SJSA1 (cell line): ENCODE measurements at places on chromosomes 1 and 21.

- no peak for DNase-seq
Measured at GRCh38 chr1:232570007-232570406, 59.9 kb downstream of the SIPA1L2 start.

GRCh38 chr1:189696297-189696696, 781.4 kb downstream of the BRINP3 start:
- no peak for DNase-seq

- peak; percentile 64 for DNase-seq
Measured at GRCh38 chr1:93844262-93845045, 34.6 kb downstream of the DNTTIP2 start.

DNA sequence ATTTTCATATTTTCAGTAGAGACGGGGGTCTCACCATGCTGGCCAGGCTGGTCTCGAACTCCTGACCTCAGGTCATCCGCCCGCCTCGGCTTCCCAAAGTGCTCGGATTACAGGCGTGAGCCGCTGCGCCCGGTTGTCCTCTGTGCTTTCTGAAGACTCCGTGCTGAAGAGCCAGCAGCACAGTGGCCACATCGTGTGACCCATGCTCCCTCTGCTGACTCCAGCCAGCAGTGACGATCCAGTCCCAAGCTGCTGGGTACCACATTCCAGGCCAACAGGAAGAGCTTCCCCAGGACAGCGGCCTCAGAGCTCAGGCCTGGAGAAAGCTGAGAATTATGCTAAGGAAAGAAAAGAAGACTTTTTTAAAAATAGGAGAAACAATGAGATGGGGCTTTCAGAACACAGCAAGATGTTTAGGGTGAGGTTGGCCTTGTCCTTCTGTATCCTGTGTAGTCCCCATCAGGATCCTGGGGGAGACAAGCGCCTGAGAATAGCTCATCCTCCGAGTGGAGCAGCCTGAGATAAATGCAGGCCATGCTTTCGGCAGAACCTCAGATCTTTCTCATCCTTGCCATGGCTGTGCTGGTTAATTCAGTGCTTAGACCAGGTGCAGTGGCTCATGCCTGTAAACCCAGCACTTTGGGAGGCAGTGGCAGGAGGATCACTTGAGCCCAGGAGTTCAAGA, 207.1 kb downstream of the SLC35F3 start:
- no peak for DNase-seq

DNA sequence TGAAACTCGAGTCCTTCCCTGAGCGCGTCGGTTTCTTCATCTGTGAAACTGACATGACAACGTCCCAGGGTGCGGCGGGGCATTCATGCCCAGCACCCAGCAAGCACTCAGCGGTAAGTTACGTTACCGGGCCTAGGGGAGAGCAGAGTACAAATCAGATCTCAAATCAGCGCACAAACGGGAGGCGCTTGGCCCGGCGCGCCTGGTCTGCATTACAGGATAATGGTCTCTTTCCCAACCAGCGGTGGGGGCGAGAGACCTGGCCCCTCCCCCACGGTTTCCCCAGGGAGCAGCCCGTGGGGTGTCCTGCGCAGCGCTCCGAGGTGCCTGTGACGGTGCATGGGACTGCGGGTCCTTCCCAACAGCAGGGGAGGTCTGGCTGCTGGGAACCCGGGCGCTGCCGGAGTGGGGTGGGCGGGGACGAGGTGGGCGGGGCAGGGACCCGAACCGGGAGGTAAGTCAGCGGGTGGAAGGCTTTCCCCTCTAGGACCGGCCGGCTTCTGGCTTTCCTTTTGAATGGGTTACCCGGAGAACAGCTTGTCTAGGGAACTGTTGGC, 1.0 kb downstream of the TMEM51 start:
- DNase-seq: peak; percentile 60

GRCh38 chr1:199123615-199124014, 484.8 kb downstream of the PTPRC start:
- DNase-seq: no peak

- no peak for DNase-seq
Measured at GRCh38 chr1:166090244-166090643, 76.6 kb downstream of the FAM78B start.
